Peyer's patch (tissue), 4 donors: ENCODE measurements at places on chromosomes 7 and 10.

GRCh38 chr7:100367676-100368613, 5.3 kb upstream of the PILRA start:
- no peak for DNase-seq

DNA sequence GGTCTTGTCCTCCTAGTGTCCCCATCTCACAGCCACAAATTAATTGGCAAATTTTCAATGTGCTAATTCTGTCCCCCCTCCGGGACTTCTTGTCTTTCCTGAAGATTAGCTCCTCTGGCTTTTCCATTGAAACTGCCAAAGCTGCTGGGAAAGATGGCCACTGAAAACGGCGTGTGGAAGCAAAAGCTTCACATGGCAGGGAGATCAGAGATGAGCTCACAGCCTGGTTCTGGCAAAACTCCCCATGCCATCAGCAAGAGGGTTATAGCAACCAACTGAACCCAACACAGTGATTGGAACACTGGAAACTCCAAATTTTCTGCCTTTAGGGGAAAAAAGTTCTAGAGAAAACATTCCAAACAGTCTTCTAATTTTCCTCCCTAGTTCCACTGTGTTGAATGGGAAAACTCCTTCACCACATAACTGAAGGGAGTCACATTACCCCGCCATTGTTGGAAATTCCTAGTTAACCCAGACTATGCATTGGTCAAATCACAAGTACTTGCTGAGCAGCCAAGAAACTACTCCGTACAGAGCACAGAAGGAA, 37.0 kb downstream of the NRAP start:
- DNase-seq = no peak

DNA sequence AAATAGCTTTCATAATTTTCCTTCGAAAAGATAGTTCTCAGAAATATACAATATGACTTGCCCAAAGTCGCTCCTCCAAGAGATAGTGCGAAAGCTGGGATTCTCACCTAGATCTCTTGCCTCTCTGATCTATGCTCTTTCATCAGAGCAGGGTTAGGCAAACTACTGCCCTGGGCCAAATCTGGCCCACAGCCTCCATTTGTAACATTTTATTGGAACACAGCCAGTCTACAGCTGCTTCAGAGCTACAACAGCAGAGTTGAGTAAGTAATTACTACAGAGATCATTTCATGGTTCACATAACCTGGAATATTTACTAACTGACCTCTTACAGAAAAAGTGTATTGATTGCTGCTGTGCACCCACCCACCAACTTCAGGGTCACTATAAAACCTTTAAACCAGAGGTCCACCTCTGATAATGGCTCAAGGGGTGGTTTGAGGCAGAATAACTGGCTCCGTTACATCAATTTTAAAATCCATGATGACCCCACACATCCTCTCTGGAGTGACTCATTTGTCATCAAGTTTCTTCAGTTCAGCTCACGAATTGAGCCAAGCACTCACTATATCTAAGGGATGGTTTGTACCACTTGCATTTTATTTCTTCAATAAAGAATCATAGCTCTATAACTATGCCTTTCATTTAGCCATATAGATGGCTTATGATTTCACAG, 1019.0 kb downstream of the XPNPEP1 start:
- DNase-seq = no peak

GRCh38 chr10:75195035-75195763, 15.4 kb upstream of the VDAC2 start:
- DNase-seq = no peak
